Smooth muscle cell of the brain vasculature (primary cell): ENCODE measurements at places on chromosomes 5 and 9.

- DNase-seq, result no peak
These were observed 5.4 kb downstream of the GOLM1 start for GRCh38 chr9:86093788-86094555.

DNA sequence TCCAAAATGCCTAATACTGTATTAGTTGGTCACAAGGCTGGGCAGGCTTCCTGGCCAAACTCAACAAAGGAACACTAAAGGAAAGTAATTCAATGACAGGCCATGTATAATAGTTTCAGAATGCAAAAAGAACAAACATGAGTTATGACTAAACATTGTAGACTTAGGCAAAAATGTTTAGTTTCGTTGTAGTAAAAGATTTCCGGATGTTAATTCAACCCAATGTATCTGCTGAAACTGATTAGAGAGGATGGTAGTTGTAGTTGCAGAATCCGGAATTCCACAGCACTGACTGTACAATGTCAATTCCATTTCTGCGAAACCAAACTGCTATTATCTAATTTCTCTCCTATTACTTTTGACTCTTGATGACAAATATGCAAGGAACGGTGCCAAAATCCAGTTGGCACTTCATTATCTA is 117.9 kb upstream of the FST start:
- no peak for DNase-seq

- DNase-seq, result peak; percentile 62
These were observed 38.5 kb downstream of the FAXDC2 start for GRCh38 chr5:154811653-154812465.

GRCh38 chr5:94329115-94329514 is 289.3 kb downstream of the KIAA0825 start:
- DNase-seq, result no peak

GRCh38 chr5:78747055-78747454 is 98.5 kb upstream of the LHFPL2 start:
- no peak for DNase-seq
